Natural killer cell treated with Interleukin-12 subunit alpha and Interleukin-12 subunit beta and Interleukin-15 and Interleukin-18, amount 100 ng/mL, for 72 hours (primary cell): ENCODE measurements at places on chromosomes 16 and 17.

GRCh38 chr17:57552114-57552624, 192.9 kb downstream of the CCDC182 start:
- DNase-seq: no peak
- no peak overlapping the region for H3K4me3 ChIP-seq
- H3K27ac ChIP-seq: no peak overlapping the region
- peaks cover 19% of the 10 kb centered on the region for H3K4me1 ChIP-seq
- H3K36me3 ChIP-seq: no peaks in the 10 kb centered on the region

DNA sequence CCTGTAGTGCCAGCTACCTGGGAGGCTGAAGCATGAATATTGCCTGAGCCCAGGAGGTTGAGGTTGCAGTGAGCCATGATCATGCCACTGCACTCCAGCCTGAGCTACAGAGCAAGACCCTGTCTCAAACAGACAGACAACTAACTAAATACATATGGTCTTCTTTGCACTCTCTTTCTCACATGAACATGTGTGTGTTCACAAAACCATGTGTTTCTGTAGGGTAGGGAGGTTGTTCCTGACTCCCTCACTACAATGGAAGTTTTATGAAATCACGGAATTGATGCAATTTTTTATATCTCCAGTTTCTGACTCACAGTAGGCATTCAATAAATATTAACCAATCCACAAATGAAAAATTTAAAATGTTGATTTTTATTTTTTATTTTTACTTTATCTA, 48.5 kb downstream of the ABHD15 start:
- no peaks in the 10 kb centered on the region for H3K27me3 ChIP-seq
- H3K4me1 ChIP-seq: no peaks in the 10 kb centered on the region
- peaks cover 10% of the 10 kb centered on the region for H3K36me3 ChIP-seq

- peaks cover 41% of the 10 kb centered on the region for H3K4me1 ChIP-seq
- peaks cover 6% of the 10 kb centered on the region for H3K36me3 ChIP-seq
- H3K4me3 ChIP-seq: peak overlapping the region; percentile 93
- peak overlapping the region; percentile 100 for H3K27ac ChIP-seq
Observed at GRCh38 chr17:64984851-64985521, 65.7 kb upstream of the LRRC37A3 start.

GRCh38 chr16:57352636-57353047, 5.9 kb upstream of the CCL22 start:
- no peak overlapping the region for H3K4me3 ChIP-seq
- peaks cover 7% of the 10 kb centered on the region for H3K4me1 ChIP-seq
- peaks cover 33% of the 10 kb centered on the region for H3K27me3 ChIP-seq
- H3K36me3 ChIP-seq: no peaks in the 10 kb centered on the region
- H3K27ac ChIP-seq: no peak overlapping the region
- DNase-seq: no peak

GRCh38 chr16:12758031-12758669, 45.5 kb downstream of the CPPED1 start:
- H3K27ac ChIP-seq: no peak overlapping the region
- no peaks in the 10 kb centered on the region for H3K36me3 ChIP-seq
- H3K4me1 ChIP-seq: peaks cover 6% of the 10 kb centered on the region
- H3K27me3 ChIP-seq: no peaks in the 10 kb centered on the region
- H3K4me3 ChIP-seq: no peak overlapping the region

- H3K36me3 ChIP-seq: no peaks in the 10 kb centered on the region
- H3K4me3 ChIP-seq: no peak overlapping the region
- H3K4me1 ChIP-seq: peaks cover 28% of the 10 kb centered on the region
- DNase-seq: no peak
- no peaks in the 10 kb centered on the region for H3K27me3 ChIP-seq
Observed at GRCh38 chr16:4081521-4082021, 34.7 kb downstream of the ADCY9 start.

- H3K4me1 ChIP-seq: peaks cover 25% of the 10 kb centered on the region
- no peaks in the 10 kb centered on the region for H3K27me3 ChIP-seq
- DNase-seq: no peak
- peak overlapping the region; percentile 99 for H3K4me3 ChIP-seq
Observed at GRCh38 chr17:81295676-81296381, 722 bp upstream of the SLC38A10 start.

- H3K27ac ChIP-seq: no peak overlapping the region
- no peaks in the 10 kb centered on the region for H3K36me3 ChIP-seq
- no peaks in the 10 kb centered on the region for H3K4me1 ChIP-seq
- H3K4me3 ChIP-seq: no peak overlapping the region
- no peak for DNase-seq
- no peaks in the 10 kb centered on the region for H3K27me3 ChIP-seq
Observed at GRCh38 chr17:52790359-52790955, 631.9 kb upstream of the CA10 start.

GRCh38 chr16:84650062-84650991, 2.0 kb downstream of the KLHL36 start:
- peaks cover 2% of the 10 kb centered on the region for H3K27me3 ChIP-seq
- H3K4me1 ChIP-seq: peaks cover 28% of the 10 kb centered on the region
- DNase-seq: no peak
- peak overlapping the region; percentile 45 for H3K27ac ChIP-seq
- peaks cover 5% of the 10 kb centered on the region for H3K36me3 ChIP-seq
